ENCODE measurements at places on chromosomes 2 and 18. TPM values are rescaled to one million over a fixed set of nuclear protein-coding genes. Genes with fewer than 3 reads are reported as not detected.

Gene GPAT2
- total RNA-seq: not detected

Gene GAL3ST2
- not detected for total RNA-seq

Gene TWSG1
- 44.7 TPM for total RNA-seq

Gene MAPK4
- not detected for total RNA-seq

- peak; percentile 22 for DNase-seq
Measured at GRCh38 chr2:352696-353095, 64.8 kb upstream of the ALKAL2 start.

GRCh38 chr2:163558251-163559021 lies 177.4 kb downstream of the FIGN start:
- peak; percentile 16 for DNase-seq

GRCh38 chr2:715854-716560 lies 38.8 kb upstream of the TMEM18 start:
- no peak for DNase-seq

GRCh38 chr2:34188464-34189303 lies 589.6 kb upstream of the FAM98A start:
- no peak for DNase-seq

DNA sequence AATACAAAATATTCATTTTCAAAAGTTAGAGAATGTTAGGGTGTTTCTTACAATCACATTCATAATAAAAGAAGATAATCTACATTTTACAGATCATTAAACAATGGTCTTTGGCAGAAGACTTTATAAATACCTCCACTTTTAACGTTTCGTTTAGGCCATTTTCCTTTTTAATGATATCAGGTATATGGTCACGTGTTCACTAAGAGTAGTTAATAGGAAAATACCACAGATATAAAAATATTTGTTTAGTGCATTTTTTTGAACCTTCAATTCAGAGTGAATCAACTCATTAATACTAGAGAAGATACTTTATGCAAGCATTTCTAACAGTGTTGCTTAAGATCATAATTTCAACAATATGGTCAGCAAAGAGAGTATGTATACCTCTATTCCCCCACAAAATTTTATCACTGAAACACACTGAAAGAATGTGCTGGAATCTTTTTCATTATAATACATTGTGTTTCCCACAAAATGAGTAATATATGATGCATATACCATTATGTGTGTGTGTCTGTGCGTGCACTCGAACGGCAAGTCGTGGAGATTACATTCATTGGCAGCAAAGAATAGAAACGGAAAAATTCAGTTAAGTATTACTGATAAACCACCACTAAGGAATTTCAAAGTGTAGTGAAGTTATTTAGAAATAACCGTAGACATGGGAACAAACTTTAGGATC lies 319.9 kb upstream of the THUMPD2 start:
- peak; percentile 80 for DNase-seq

DNA sequence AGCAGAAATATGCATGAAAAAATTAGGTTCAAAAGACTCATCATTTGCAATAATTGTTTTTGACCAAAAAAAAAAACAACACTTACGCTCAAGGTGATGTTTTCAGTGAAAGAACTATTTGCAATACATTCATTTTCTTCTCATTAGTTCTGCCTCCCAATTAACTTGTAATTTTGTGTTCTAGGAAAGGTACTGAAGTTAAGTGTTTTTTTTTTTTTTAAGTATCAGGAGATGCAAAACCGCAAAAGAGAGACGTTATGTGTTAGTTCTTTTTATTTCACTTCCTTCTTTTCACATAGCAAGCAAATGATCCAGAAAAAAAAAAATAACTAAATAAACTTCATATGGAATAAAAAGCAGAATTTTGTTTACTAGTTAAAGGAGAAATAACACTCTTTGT lies 735.2 kb upstream of the GCFC2 start:
- DNase-seq: no peak
